Right renal cortex interstitium (tissue), 3 donors: ENCODE measurements at places on chromosomes 7 and 10.

DNA sequence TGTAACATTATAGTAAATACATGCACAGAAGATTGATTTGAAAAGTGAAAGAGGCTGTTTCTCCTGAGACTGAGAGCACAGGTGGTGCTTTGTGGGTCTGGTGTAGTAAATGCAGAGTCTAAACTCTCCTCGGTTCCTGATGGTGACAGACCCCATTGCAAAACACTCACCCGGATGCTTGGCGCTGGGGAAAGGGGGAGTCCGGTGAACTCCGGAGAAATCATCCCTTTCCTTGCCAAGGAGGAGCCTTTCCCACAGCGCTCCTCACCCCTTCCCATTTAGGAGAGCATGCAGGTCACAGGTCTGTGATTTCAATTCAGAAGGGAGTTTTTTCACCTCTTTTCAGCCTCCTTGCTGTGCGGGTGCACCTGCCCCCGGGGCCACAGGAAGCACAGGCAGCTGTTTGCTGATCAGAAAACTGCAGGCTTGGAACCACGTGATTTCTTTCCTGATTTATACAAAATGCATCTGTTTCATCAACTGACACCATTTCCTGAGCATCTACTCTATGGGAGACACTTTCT is 75.6 kb upstream of the LYZL2 start:
- no peak for DNase-seq

DNA sequence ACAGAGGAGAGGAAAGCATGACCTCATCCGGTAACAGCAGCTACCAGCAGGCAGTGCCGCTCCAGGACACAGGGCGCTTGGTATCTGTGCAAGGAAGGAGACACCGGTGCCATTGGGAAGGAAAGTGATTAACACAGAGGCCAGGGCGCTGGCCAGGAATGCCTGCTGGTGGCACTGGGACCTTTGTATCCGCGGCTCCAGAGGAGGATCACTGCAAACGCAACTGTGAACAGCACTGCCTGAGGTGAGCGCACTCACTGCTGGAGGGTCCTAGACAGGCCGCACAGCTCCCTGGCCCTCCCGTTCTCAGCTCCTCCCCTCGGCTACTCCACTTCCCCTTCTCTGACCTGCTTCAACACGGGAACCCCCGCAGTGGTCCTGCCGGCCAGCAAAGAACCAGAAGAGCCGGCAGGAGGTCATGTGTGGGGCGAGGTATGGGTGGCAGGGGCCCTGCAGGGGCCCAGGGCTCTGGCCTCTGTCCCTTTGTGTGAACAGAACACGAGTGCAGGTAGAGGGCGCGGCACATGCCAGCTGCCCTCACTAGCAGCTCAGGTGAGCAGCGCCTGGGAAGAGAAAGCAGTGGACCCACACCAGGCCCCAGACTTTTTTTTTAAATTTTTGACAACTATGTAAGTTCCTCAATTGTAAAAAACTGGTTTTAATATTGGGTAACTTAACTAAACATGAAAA is 107.6 kb downstream of the VIPR2 start:
- no peak for DNase-seq

DNA sequence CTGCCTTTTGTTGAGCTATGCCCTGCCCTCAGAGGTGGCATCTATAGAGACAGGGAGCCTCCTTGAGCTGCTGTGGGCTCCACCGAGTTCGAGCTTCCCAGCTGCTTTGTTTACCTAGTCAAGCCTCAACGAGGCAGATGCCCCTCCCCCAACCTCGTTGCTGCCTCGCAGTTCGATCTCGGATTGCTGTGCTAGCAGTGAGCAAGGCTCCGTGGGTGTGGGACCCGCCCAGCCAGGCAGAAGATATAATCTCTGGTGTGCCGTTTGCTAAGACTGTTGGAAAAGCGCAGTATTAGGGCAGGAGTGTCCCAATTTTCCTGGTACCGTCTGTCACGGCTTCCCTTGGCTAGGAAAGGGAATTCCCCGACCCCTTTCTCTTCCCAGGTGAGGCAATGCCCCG is 88.4 kb upstream of the CDK6 start:
- DNase-seq = no peak

DNA sequence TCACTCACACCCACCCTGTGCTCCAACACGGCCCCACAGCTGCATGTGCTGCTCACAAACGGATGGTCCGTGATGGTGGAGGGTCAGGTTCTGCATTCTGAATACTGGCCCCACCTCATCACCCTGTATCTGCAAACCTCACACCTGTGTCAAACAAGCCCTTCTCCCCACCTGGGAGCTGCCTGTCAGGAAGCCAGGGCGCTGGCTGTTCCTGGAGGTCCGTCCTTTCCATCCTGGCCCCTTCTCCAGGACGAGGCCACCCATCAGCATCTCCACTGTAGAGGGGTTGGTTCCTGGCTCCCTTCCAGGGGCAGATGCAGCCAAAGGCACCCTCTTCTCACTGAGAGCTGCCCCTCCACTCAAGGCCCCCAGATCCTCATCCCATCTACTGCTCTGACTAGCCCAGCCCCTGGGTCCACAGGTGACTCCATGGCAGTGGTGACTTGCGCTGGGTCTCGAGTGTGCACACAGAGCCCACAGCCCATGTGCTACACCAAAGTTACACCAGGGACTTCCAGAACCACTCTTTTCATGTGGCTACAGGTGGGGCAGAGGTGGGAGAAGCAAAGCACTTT is 229.4 kb downstream of the TNS3 start:
- no peak for DNase-seq

DNA sequence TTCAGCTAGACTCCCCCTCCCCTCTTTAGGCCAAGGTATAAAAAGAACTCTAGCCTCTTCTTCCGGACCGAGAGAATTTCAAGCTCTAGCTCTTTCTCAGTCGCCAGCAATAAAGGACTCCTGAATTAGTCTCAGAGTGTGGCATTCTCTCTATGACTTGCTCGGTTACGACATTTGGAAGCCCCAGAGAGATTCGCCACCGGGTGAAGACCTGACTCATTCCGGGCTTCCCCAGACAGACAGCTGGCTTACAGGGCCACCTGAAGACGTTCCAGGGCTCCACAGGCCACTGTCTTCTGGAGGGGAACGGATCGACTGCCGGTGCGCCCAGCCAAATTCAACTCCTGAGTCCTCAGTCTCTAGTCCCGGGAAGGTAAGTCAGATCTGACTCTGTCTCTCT is at the start of gene AKR1B15:
Gene AKR1B15, plus strand, starts transcription at position 234 of the 400 bp plus-strand sequence. CDS start 15,510 bp downstream, outside the sequence.
- no peak for DNase-seq
